ENCODE measurements at places on chromosomes 1 and 21.
A peak's percentile ranks its signal among the peaks of the same experiment; 100 is the strongest.

DNA sequence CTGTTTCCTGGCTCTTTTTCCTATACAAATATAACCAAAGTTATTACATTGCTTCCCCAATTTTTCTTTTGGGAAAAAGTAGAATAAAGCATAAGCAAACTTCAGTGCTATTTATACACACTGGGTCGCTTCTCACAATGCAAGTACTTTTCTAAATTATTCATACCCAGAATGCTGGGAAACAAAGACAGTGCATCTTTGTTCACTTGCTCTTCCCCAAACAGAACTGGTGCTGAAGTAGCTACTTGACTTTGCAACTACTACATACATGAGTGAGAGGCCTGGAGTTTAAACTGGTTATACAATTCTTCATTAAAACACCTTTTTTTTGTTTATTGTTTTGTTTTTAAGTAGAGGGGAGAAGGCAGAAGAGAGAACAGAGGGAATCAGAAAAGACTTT lies 40.2 kb downstream of the STX6 start:
- no peak for DNase-seq

GRCh38 chr21:41636636-41637630 lies 129.0 kb upstream of the TMPRSS2 start:
- no peak for DNase-seq

- DNase-seq: no peak
These were observed 49.7 kb downstream of the FHAD1 start for GRCh38 chr1:15296585-15297321.

DNA sequence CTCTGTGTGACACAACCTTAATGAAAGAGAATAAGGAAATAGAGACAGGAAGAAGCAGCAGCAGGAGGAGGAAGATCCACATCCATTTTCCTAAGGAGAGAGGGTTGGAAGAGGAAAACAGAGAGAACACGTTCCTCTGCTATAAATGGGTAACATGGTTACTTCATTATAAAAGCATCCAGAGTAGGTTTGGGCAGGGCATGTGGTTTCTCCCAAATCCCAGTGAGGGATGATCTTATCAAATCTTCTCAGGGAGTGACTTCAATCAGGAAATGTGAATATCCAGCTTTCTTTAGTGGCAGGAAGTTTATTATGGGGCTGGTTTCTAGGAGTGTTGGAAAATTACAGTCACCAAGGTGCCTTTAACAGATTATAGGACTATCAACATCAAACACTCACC lies 11.1 kb downstream of the CYP2J2 start:
- no peak for DNase-seq

DNA sequence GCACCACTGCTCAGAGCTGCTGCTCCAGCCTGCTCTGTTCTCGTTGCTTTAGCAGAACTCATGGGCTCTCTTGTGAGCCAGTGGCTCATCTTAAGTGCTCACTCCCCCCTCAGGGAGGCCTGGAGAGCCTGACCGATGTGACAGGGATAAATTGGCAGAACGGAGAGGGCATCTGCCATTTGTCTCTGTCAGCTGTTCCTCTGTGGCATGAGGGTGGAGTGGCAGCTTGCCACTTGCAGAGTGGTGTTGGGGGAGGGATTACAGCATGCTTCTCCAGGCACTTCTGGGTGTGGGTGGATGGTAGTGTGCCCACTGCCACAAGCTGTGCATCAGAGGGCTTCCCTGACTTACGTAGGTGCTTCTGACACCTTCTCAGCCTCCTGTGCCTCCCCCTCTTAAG lies 229.5 kb downstream of the PAPPA2 start:
- peak; percentile 83 for DNase-seq

DNA sequence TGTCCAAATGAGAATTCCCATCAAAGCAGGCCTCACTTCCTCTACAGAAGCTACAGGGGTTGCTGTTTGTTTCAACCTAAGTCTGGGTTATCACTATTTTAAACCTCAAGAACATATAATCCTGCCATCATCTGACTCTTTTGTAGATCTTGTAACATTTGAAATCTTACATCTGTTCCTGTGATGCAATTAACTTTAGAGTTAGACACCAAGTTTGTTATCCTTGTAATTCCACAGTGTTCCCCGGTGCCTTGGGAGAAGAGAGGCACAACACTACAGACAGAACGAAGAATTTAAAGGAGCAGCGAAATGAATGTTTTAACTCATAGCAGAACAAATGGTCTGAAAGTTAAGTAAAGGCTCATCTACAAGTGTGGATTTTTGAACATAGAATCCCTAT lies 116.1 kb downstream of the UCHL5 start:
- no peak for DNase-seq

DNA sequence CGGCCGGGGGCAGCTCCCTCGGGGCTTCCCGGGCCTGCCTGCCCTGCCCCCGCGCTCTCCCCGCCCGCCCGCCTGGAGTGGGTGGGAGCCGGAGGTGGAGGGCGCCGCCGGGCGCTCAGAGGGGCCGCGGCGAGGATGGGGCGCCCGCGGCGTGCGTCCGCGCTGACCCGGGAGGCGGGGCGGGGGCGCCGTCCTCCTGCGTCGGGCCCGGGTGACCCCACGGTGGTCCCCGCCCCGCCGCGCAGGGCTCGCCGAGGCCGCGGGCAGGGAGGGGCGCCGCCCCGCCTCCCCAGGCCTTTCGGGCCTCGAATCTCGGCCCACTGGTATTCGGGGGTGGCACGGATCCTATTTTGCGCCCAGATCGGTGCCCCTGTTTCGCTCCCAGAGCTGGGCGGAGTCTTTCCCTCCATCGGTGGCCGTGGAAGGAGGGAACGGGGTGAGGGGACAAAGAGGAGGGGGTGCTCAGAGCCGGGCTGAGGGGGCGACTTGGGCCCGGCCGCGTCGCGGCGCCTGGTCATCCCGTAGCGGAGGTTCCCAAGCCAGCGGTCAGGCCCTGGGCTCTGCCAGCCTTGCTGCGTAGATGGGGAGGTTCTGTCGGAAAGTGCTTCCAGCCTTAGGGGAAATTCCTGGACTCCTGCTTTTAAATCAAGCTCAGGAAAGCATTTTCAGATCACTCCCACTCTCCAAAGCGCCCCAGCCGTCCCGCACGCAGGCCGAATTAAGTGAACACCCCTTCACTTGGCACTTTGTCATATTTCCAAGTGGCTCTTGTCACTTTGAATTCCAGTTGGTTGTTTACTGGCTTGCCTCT lies 545 bp downstream of the PATJ start:
- peak; percentile 78 for DNase-seq

DNA sequence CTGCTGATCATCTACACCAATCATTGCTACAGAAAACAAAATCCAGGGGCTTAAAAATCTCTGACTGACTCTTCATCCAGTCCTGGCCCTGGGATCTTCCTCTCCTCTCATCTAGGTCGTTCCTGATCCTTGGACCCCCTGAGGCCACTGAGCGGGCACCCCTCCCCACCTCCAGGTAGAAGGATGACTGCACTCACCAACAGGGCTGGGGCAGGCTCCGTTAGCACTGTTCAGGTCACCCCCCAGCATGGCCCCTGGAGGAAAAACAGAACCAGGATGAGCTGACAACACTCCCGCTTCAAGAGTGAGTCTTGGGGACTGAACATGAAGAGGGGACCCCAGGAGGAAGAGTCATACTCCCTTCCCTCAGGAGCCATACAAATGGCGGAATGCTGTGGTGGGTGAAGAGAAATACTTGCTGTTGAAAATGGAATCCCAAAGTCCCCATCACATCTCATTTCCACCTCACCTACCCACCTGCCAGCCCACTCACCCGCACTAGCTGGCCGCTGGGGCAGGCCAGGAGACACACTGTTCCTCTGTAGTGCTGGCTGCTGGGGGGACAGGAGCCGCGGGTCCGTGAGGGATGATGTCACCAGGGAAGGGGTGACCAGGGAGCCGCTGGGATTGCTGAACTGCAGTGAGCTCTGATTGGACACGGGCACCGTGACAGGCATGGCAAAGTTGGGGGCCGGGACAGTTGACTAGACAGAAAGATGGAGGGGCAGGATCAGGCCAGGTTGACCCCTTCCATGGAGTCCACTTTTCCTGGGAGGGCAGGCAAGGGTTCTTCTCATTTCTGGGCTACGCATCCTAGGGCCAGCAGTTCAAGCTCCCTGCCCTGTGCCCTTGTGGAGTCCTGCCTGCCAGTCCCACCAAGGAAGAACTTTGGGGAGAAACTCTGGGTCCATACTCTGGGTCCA lies 21.2 kb downstream of the MEF2D start:
- DNase-seq: no peak

DNA sequence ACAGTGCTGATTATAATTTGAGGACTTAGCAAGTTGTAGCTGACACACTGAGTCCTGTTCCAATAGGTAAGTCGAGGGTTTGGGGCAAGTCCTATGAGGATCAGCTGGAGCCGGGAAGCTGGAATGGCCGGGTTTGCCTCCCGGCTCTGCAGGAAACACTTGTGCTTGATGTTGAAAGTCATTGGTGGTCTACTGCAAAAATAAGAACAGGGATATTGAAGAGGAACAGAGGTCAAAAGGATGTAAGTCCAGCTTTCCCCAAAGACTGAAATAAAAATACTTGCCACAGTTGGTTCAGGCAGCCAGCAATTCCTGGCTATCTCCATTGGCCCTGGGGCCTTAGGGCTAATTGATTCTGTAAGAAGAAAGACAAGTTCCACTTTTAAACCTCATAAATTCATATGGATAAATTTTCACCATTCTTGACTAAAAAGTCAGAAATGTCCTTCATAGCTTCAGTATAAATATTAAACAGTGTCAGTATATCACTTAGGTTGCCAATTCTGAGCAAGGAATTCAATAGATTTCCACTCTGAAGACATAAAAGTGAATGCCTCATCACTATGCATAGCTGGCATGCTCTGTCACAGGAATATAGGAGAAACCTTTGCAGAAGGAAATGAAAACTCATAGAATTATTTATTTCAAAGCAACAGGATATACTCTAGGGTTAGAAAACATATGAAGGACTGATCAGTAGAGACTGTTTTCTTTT lies 165.2 kb downstream of the AK5 start:
- no peak for DNase-seq

DNA sequence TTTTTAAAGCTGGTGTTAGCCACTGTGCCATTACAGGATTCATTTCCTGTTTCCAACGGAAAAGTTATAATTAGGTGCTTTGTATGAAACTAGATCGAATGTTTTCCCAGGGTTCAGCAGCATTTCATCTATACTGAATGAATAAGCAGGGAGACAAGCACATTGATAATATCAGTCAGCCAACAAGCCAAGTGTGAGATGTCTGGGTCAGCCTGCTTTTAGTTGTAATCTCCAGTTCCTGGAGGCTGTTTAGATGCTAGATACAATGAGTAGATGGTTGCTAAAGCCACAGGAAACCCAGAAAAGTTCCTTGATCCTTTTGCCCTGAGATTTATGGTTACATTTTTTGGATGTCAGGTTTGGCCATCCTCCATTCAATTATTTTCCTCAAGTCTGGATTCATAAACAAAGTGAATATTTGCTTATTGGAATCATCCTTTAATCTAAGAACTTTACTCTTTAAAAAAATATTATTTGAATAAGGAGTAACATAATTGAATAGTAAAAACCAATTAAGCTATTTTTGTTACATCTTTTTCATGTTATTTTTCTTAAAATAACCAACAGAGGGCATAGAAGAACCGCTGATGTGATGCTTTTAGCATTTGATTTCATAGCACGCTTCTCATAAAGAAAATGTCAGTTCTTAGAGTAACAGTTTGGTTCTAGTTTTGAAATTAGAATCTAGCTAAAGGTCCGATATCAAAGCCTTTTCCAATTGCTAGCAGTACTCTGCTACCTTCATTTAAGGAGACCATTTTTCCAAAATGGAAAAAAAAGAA lies 76.6 kb downstream of the HSPA13 start:
- no peak for DNase-seq

DNA sequence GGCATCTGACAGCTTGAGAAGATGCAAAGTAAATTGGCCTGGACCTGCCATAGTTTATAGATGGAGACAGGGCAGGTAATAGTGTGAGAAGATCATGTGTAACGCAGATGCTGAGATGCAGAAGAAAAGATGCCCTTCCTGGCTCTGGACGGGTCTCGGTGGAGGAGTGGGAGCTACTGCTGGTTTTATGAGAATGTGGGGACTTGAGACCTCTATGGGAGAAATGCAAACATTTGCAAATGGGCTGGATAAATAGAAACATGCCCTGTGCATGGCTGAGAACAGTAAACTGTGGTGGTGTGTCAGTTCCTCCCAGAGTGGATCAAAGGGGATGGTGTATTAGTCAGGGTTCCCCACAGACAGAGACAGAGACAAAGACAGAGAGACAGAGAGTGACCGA lies 21.9 kb downstream of the UBASH3A start:
- no peak for DNase-seq

DNA sequence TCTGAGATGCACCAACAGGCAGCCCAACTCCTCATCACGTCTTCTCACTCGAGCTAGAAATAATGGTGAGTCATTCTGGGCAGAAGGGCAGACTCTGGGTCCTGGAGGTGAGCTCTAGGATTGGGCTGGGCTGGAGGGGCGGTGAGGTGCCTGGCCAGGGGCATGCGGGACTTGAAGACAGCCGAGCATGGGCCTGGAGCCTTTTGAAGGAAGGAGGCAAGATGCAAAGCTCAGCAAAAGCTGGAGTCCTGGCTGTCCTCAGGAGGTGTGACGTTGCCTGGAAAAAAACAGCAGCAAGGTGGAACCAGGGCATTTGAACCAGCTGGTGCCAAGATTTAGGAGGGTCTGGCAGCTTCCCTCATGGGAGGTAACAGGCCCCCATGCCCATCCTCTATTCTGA lies 712 bp downstream of the KCNA2 start:
- no peak for DNase-seq

DNA sequence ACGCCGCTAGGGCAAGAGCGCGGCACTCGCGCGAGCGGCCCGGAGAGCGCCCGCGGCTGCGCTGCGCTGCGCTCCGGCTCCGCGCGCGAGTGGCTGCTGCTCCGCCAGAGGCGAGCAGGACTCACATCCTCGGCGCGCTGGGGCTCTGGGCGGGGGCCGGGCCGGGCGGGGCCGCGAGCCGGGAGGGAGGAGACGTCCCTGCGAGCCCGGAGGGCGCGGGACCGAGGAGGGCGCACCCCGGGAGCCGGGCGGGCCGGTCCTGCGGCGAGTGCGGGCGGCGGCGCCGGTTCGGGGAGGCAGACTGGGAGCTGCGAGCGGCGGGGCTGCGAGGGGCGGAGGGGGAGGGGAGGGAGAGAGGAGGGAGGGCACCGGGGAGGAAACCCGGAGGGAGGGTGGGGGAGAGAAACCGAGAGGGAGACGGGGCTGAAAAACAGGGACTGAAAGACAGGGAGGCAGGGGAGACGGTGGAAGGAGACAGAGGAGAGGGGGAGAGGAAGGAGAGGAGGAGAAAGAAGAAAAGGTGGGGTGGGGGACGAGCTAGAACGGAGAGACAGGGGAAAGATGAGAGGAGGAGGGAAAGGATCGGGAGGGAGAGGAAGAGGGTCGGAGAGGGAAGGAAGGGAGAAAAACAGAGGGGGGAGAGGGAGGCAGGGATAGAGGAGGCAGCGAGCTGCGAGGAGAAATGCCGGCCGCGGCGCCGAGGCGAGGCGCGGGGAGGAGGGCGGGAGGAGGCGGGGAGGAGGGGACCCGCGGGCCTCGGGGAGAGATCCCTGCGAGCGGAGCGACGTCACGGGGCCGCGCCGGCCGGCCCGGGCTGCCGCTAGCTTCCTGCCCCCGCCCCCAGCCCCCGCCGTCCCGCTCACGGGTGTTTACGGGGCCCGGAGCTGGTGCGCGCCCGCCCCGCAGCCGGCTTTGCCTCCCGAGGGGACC lies at the start of gene CAMK2N1:
CAMK2N1 (minus strand) TSS at position 684 of the 930 bp plus-strand sequence. CDS start 831 bp downstream, outside the sequence.
- DNase-seq: peak; percentile 87

DNA sequence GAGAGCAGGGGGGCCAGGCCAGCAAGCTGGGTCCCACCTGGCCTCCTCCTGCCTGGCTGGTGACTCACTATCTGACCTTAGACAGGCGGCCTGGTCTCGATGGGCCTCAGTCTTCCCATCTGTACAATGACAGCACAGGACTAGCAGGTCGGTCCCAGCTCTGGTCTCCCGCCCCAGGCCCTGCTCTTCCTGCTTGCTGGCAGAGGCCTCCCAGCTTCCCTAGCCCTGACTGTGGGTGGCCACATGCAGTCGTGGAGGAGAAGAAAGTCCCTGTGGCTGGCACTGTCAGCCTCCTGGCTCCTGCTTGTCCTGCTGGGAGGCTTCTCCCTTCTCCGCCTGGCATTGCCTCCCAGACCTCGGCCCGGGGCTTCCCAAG lies 817 bp downstream of the EXTL1 start:
- DNase-seq: no peak

All from heart left ventricle (tissue), 16 donors.